CD4-positive, CD25-positive, alpha-beta regulatory T cell (primary cell): ENCODE measurements at places on chromosomes 5 and 9.

DNA sequence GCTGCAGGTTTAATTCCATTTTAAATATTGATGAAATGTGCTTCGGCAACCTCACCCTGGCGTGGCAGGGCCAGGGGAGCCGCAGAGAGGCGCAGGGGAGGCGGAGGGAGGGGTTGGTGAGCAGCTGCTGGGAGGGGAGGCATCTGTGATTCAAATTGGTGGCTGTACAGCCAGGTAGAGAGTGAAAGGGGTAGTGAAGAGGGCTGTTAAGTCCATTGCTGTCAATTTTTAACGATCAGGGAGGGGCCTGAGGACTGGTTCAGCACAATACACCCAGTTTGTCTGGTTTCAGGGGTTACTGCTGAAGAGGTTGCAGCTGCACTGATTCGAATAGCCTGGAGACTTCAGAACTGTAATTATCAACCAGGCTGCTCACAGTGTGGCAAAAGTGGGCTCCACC is 31.3 kb downstream of the LHX6 start:
- no peak for DNase-seq

DNA sequence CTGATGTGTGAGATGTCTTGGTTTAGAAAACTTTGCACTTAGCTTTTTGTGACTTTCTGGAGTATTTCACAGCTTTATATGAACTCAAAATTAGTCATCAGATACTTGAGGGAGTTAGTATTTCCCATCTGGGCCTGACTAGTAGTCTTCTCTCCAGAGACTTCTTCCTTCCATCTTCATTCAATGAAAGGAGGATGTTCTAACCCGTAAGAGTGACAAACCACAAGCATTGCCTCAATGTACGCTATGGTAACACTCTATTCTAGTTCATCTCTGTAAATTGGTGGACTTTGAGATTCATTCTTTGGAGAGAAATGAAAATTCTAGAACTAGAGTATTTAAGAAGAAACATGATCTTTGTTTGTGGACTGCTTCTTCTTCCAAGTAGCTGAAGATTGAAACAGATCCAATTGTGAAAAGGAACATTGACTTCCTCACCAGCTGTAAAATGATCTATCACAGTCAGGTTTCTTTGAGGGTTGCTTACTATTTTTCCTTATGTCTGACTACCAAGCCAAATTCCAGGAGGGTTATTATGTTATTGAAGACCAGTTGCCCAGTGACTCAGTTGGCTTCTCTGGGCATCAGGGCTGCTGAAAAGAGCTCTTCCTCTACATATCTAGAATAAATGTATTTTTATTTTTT is 157.6 kb downstream of the SLC12A2 start:
- no peak for DNase-seq

GRCh38 chr5:81739291-81739690 is 11.6 kb downstream of the SSBP2 start:
- no peak for DNase-seq

- DNase-seq, result no peak
Measured at GRCh38 chr9:134187110-134187531, 22.8 kb upstream of the RNU6ATAC start.

DNA sequence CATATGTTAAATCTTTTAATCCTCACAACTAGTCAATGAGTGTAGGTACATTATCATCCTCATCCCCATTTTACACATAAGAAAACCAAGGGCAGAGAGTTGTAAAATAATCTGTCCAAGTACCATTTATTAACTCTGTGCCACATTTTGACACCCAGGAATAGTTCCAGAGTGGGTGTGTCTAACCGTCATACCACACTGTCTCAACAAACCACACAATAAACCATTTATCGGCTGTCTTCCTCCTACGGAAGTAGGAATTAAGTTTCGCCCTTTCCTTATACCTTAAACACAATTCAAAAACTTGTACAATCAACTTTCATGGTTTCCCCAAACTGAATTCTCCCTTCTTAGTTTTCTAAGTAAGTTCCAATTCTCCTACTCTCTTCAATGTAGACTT is 11.4 kb downstream of the AP3B1 start:
- DNase-seq, result no peak

DNA sequence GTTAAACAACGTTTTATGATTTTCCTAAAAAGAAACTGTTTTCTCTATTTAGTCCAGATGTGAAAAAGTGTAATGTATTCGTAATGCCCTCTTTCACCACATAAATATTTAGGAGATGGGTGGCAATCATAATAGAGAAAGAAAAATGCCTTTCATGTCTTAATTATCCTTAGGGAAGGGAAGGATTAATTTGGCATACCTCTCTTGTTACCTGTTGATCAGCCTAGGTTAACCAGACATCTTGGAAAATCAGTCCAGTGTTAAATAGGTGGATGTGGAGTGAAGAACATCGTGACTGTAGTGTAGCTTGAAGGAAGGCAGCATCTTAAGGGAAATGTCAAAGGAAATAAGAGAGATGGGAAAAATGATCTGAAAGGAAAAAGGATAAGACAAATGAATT is 76.2 kb downstream of the NNT start:
- no peak for DNase-seq

DNA sequence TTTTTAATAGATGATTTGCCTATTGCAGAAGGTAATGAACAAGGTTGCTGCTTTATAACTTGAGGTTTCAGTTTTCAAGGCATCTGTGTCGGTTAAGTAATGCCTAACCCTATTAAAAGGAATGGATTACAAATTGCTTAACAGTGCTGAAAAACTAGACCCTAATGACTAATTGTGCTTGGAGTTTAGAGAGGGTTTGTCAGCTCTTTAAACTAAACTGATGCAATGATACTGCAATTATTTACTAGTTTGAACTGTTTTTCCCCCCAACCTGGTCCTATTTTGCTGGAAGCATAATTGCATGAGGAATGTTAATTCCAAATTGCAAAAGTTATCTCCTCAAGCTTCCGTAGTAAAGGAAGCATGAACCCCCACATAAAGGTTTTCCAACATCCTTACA is 39.3 kb upstream of the TLX3 start:
- no peak for DNase-seq

DNA sequence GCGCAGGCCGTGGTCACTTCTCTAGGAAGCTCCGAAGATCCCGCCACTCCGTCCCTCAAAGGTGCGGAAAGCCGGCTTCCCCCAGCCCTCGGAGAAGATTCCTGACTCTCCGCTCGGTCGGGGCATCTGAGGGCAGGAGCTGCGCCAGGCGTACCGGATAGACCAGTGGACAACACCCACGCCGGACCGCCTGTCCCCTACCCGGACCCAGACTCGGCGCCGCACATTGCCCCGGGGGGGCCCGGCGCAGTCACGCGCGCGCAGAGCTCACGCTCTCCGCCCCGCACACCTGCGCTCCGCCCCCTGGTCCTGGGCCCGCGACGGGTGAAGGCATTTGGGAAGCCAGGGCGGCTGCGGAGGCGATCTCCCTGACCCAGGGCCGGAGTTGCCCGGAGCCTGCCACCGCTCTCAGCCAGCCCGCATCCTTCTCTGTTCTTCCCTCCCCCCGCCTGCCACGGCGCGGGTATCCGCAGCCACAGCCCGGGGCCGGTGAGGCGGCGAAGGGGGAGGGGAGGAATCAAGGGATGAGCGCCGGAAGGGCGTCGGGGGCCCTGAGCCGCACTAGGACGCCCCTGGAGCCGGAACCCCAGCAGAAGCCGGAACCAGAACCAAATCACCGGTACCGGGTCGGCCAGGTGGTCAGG is 448 bp downstream of the RELL2 start:
- peak; percentile 66 for DNase-seq

DNA sequence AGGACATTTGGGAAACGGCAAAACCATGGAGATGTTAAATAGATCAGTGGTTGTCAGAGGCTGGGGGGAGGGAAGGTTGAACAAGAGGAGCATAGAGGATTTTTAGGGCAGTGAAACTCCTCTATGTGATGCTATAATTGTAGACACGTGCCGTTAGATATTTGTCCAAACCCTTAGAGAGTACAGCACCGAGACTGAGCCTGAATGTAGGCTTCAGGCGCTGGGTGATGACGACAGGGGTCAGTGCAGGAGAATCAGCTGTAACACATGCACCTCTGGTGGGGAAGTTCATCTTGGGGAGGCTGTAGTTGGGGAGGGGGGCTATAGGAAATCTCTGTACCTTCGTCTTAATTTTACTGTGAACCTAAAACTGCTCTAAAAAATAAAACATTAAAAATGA is 22.2 kb upstream of the CLPTM1L start:
- DNase-seq, result no peak

DNA sequence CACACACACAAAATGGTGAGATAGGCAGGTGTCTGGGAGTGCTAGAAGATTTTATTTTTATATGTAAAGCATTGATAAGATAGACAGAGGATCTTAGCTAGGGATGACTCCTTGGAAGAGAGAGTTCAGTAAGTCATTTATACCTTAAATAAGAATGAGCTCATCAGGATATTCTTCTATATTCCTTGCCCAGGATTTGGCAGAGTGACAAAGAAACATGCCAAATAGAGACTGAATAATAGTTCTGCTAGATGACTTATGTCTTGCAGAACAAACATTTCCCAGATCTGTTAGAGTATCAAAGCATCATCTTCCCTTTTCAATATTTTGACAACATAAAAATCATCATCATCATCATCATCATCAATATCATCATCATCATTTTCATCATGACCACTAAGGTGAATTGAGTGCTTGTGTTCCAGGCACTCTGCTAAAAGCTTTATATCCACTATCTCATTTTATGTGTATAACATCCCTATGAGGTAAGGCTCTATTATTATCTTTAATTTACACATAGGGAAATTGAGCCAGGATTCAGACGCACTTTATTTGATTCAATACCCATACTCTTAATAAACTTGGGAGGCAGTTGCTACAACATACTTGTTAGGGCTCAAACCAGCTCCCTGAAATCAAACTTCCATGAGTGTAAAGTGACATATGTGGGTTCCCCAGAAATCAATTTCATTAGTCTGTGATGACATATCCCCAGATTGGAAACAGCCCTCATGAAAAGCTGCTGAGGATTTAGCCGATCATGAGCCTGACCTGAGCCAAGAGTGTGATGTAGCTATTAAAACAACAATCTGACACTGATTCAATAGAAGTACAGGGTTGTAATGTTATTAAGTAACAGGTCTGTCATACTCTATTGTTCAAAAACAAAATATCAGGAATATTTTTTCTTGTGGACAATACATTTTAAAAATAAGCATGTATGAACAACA is 176.3 kb upstream of the SEMA6A start:
- no peak for DNase-seq

- no peak for DNase-seq
Measured at GRCh38 chr5:38889424-38889823, 43.6 kb downstream of the OSMR start.

DNA sequence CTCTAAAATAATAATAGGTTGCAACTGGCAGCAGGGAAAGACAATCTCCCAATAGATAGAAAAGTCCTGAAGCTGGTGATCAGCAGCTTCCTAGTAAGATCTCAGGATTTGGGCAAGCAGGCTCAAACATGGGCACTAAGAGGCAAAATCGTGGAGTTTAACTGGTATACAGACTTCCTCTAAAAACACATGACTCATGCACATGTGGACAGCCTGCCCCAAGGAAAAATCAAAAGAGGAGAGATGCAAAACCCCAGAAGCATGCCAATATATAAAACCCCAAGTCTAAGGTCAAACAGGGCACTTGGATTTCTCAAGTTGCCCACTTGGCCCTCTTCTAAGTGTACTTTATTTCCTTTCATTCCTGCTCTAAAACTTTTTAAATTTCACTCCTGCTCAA is 62.8 kb downstream of the CDKN2A start:
- DNase-seq, result no peak

- no peak for DNase-seq
Measured at GRCh38 chr9:120916991-120917880, 9.4 kb downstream of the TRAF1 start.

GRCh38 chr9:6015278-6016157 is at the start of gene RANBP6:
RANBP6 (minus strand) TSS chr9:6015624; CDS start chr9:6015607, 17 bp downstream.
- peak; percentile 94 for DNase-seq

- DNase-seq, result no peak
Measured at GRCh38 chr9:107046692-107047091, 183.7 kb downstream of the ZNF462 start.

DNA sequence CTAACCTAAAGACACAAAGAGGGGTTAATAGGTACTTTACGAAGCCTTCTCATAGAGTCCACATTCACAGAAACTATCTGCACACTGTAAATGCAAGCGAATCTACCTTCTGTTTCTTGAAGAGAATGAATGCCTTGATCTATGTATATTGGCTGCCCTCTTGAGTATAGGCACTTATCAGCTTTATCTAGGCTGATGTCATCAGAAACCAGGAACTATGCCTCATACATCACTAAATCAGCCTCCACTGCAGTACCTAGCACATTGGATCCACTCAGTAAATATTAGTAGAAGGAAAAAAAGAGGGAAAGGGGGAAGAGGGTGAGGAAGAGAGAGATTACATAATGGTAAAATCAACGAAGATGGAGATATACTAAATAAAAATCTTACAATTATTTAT is 477.1 kb downstream of the CAAP1 start:
- no peak for DNase-seq

GRCh38 chr5:146409054-146409671 is 38.0 kb upstream of the TCERG1 start:
- no peak for DNase-seq

- DNase-seq, result no peak
Measured at GRCh38 chr5:178201927-178202235, 2.5 kb upstream of the HNRNPAB start.

- no peak for DNase-seq
Measured at GRCh38 chr5:115179030-115179393, 9.3 kb upstream of the TRIM36 start.

DNA sequence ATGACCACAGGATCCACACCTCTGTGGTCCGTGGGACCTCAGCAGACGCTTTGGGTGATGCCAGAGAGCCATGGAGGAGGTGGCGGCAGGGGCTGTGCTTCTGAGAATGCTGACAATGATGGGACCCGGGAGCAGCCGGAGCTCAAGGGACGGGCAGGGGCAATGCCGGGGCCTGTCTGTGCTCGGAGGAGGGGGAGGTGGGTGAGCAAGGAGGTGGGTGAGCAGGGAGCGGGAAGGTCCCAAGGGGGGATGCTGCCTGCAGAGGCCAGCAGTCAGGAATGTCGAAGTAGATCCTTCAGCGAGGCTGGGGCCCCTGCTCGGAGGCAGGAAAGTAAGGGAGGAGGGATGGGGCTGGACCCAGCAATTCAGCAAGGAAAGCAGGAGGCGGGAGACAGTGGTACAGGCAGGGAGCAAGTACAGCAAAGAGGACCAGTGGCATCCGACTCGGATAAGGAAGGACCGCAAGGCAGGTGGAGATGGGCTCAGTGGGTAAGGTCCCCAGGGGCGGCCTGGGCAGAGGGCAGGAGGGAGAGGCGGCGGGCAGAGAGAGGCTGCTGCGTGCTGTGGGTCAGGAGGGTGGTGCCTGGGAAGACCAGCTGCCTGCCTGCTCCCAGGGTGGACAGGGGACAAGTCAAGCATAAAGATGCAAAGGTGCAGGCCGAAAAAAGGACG is 49.0 kb downstream of the ADAMTS2 start:
- no peak for DNase-seq

- no peak for DNase-seq
Measured at GRCh38 chr5:56330167-56330566, 97.0 kb upstream of the ANKRD55 start.

GRCh38 chr9:34253460-34253837 is 74.6 kb downstream of the UBAP1 start:
- DNase-seq, result no peak

GRCh38 chr5:139399501-139400121 is 4.3 kb downstream of the SPATA24 start:
- no peak for DNase-seq
